ENCODE measurements at places on chromosomes 3 and 15.

DNA sequence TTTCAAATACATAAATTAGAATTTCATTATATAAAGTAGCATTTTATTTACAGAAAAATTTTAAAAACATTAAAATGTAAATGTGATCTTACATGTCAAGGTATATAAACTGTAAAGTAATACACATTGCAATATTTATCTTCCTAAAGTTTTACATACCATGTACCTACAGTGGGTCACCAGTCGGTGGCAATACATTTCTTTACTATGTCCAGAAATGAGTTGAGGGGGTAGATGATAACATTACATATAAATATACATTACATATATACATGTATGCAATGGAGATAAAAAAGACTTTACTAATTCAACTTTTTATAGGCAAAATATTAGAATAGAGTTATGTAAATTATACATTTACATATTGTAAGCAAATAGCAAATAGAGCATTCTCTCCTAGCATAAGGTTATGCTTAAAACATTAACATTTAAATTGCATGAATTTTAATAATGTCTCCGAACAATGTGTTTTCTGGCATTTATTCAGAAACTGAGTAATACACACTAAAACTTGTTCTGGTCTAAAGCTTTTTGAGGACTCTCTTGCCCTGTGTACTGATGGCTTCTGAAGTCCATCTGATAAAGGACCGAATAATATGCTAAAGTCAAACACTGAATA is 93.3 kb upstream of the NLGN1 start:
- DNase-seq: no peak

- no peak for DNase-seq
Measured at GRCh38 chr3:15324379-15324808, 8.0 kb downstream of the SH3BP5 start.

DNA sequence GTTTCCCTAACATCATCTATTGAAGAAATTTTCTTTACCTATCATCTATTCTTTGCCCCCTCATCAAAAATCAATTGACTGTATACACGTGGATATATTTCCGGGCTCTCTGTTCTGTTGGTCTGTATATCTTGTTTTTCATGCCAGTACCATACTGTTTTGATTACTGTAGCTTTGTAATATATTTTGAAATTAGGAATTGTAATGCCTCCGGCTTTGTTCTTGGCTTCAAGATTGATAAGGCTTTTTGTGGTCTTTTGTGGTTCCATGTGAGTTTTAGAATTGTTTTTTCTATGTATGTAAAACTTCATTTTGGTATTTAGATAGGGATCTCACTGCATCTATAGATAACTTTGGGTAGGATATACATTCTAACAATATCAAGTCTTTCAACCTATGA is 454.4 kb downstream of the LPP start:
- no peak for DNase-seq

DNA sequence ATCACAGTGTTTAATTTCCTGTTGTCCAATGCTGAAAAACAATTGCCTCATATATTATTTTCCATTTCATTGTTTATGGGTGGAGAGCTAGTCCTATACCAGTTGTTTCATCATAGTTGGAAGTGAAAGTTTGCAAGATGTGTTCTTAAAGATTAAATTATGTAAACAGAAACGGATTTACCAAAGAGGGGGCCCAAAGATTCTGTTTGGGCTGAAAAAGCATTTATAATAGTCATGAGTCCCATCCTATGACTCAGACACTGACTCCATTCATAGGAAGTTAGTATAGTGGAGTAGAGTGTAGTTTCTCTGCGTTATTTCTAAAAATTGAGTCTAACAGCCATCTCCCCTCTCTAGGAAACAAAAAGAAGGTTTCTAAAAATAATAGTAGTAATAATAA is 24.3 kb downstream of the NFKBIZ start:
- no peak for DNase-seq

GRCh38 chr3:40268802-40269524 is 40.5 kb upstream of the EIF1B start:
- no peak for DNase-seq

DNA sequence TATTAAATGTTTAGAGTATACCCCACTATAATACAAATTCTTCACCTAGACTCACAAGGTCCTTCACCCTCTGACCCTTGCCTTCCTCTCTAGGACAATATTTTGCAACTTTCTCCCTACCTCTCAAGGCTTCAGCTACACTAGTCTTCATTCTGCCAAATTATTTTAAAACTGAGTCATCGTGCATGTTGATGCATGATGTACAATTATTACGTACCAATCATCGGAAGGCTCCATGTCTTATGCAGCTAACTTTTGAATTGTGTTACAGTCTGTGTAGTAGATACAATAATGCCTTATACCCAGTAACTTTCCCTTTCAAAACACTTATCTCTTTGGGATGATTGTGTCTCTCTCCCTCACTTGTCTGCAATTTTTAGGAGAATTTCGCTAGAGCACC is 98.5 kb upstream of the ROBO2 start:
- no peak for DNase-seq

GRCh38 chr3:16085410-16085809 is 89.1 kb upstream of the GALNT15 start:
- DNase-seq: no peak

GRCh38 chr3:175716446-175716845 is 857.3 kb downstream of the NAALADL2 start:
- no peak for DNase-seq

DNA sequence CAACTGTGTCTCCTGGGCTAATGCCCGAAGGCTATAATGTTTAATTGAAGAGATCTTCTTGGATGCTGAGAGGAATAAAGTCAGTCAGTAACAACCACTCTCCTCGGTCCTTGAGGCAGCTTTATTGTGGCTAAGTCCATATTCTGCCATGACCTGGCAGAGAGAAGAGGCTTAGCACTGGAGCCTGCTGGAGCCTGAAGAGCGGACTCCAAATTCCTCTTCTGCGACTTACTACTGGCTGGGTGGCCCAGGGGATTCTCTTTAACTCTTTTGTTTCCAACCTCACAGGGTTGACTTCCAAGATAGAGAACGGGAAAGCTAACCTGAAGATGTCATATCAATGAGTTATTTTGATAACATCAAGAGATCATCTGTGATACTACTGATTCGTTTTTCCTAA is 71.1 kb downstream of the MYO1E start:
- no peak for DNase-seq

GRCh38 chr3:111911446-111911845 is 52.4 kb downstream of the PHLDB2 start:
- no peak for DNase-seq

DNA sequence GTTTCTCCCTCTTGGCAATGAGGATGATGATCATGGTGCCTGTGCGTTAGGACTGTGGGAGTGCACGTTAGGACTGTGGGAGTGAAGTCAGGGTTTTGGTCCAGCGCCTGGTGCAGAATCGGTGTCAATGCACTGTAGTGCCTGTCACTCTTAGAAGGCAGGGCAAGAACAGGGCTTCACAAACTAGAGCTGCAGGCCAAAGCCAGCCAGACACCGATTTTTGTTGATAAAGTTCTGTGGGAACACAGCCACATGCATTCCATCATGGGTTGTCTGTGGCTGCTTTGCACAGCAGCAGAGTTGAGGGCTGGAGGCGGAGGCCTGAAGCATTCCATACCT is 32.6 kb upstream of the NR2C2 start:
- no peak for DNase-seq

DNA sequence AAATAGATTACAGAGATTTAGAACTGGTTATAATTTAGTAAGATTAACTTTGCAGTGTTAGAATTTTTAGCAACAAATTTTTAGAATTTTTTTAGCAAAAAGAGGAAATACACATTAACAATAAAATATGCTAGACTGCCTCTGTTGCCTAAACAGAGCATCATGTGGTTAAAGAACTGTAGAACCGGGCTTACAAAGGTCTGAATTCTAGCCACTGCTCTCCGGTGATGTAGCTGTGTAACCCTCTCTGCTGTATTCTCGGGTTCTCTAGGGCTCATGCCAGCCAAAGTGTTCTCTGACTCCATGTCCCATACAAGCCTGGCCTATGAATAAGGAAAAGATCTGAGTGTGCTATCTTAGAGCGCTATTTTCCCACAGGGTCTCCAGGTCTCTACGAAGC is 2.9 kb upstream of the P2RY12 start:
- no peak for DNase-seq

Data from lower leg skin (tissue), 4 donors.